Thymus (tissue), 14 donors: ENCODE measurements at places on chromosomes 3 and 15. TPM values are rescaled to one million over a fixed set of nuclear protein-coding genes. Genes with fewer than 3 reads are reported as not detected.

GRCh38 chr3:12868039-12869034, 27.0 kb upstream of the RPL32 start:
- no peaks in the 10 kb centered on the region for H3K36me3 ChIP-seq
- H3K27me3 ChIP-seq = peaks cover 15% of the 10 kb centered on the region
- no peak overlapping the region for H3K27ac ChIP-seq
- H3K4me3 ChIP-seq = no peak overlapping the region
- H3K4me1 ChIP-seq = peaks cover 5% of the 10 kb centered on the region

GRCh38 chr15:38810686-38811085, 246.1 kb upstream of the RASGRP1 start:
- no peak for DNase-seq
- no peak overlapping the region for H3K4me3 ChIP-seq
- H3K27me3 ChIP-seq = no peaks in the 10 kb centered on the region
- H3K36me3 ChIP-seq = no peaks in the 10 kb centered on the region

GRCh38 chr3:117691526-117691925, 981.9 kb downstream of the TUSC7 start:
- no peak overlapping the region for H3K4me3 ChIP-seq
- no peaks in the 10 kb centered on the region for H3K36me3 ChIP-seq
- H3K4me1 ChIP-seq = no peaks in the 10 kb centered on the region
- no peaks in the 10 kb centered on the region for H3K27me3 ChIP-seq
- no peak for DNase-seq

The SH2D7 gene
- total RNA-seq = 0.05 TPM

- no peak overlapping the region for H3K27ac ChIP-seq
- no peak for DNase-seq
- no peaks in the 10 kb centered on the region for H3K4me1 ChIP-seq
- no peak overlapping the region for H3K4me3 ChIP-seq
Observed at GRCh38 chr15:44802336-44802735, 66.0 kb downstream of the TRIM69 start.

The FBXO40 gene
- total RNA-seq = under 0.01 TPM

The SLC9C1 gene
- 0.94 TPM for total RNA-seq

DNA sequence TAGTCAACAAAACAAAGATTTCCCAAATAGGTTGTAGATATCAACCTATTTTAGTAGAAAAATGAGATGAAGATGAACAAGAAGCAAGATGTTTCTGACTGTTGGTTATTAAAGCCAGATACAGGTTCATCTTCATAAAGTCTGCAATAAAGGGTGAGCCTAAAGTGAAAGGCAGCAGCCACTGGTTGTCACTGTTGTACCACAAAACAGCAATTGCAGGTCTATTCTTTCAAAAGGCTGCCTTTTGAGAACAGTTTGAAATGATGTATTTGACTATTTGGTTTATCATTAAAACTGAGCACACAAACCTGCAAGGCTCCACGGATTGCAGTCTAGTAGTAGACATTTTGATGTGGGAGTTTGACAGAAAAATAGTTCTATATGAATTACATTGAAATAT, 543.4 kb downstream of the GBE1 start:
- no peaks in the 10 kb centered on the region for H3K27me3 ChIP-seq
- no peak overlapping the region for H3K27ac ChIP-seq
- no peak overlapping the region for H3K4me3 ChIP-seq
- H3K4me1 ChIP-seq = no peaks in the 10 kb centered on the region
- H3K36me3 ChIP-seq = no peaks in the 10 kb centered on the region
- no peak for DNase-seq

- no peaks in the 10 kb centered on the region for H3K27me3 ChIP-seq
- H3K4me1 ChIP-seq = no peaks in the 10 kb centered on the region
- no peak for DNase-seq
- no peak overlapping the region for H3K4me3 ChIP-seq
- no peaks in the 10 kb centered on the region for H3K36me3 ChIP-seq
Observed at GRCh38 chr3:104785947-104786346, 580.8 kb upstream of the ALCAM start.

The IL17RC gene
- 5.7 TPM for total RNA-seq

- peaks cover 20% of the 10 kb centered on the region for H3K4me1 ChIP-seq
- no peaks in the 10 kb centered on the region for H3K36me3 ChIP-seq
- DNase-seq = no peak
Observed at GRCh38 chr3:122269045-122269444, 56.0 kb upstream of the CSTA start.

- no peaks in the 10 kb centered on the region for H3K36me3 ChIP-seq
- no peak overlapping the region for H3K4me3 ChIP-seq
- DNase-seq = no peak
- H3K4me1 ChIP-seq = no peaks in the 10 kb centered on the region
Observed at GRCh38 chr3:117144853-117145252, 435.3 kb downstream of the TUSC7 start.

- peaks cover 21% of the 10 kb centered on the region for H3K4me1 ChIP-seq
- H3K27me3 ChIP-seq = peaks cover 6% of the 10 kb centered on the region
- no peak within 1 kb of the TSS for H3K27ac ChIP-seq
- peak; percentile 59 for DNase-seq
Observed at GRCh38 chr3:136818769-136819391, at the start of gene SLC35G2. Gene SLC35G2, plus strand, starts transcription at chr3:136819126. Its CDS starts 35,335 bp downstream, at chr3:136854461.

DNA sequence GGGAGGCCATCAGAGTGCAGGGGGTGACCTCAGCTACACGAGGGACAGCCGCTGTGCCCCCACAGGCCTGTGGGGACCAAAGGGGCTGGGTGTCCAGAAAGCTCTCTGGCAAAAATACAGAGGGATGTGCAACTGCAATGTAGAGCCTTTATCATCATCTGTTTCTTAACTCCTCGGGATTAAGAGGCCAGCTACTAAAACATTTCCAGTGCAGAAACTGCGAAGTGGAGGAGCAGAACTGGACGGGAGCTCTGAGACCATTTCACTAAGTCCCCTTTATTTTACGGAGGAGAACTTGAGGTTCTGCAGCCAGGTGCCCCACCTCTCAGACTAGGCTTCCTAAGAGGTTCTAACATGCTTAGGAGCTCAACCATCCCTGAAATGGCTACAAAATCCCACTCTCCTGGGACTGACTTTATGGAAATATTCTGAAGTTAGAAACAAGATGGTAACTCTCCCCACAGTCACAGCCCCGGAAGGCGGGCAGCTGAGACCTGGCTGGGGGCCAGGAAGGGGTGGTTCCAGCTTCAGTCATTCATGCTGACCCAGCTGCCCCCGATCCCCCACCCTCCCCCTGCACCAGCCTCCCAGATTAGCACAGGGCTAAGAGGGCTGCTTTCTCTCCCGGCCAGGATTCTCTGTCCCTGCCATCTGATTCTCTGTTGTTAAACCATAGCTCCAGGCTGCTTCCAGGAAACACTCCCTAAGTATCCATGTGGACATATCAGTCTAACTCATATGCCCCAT, 40.3 kb downstream of the UMPS start:
- no peak overlapping the region for H3K4me3 ChIP-seq
- no peaks in the 10 kb centered on the region for H3K36me3 ChIP-seq
- DNase-seq = no peak
- no peak overlapping the region for H3K27ac ChIP-seq
- no peaks in the 10 kb centered on the region for H3K4me1 ChIP-seq
- peaks cover 16% of the 10 kb centered on the region for H3K27me3 ChIP-seq

The PSTPIP1 gene
- 16.0 TPM for total RNA-seq

The PIGZ gene
- total RNA-seq = 2.0 TPM

DNA sequence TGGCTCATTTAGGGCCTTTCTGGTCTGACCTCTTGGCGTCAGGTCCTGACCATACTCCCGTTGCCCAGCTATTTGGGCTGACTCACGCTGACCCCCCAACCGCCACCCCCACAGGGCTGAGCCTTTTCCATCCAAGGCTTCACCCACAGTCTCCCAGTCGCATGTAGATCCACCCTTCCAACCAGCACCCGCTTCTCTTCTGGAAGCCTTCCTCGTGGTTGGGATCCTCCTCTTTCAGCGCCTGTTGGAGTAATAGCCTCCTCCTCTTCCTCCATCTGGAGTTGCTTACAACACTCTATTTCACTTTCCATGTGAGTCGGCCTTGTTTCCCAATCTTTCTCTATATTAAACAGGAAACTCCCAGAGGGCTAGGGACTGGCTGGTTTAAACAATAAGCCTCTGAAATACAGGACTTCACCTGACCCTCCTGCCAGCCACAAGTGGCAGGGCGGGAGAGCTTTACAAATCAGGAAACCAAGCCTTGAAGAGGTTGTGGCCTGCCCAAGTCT, 2.1 kb upstream of the ALAS1 start:
- peaks cover 8% of the 10 kb centered on the region for H3K4me1 ChIP-seq
- DNase-seq = no peak
- no peak overlapping the region for H3K4me3 ChIP-seq
- no peaks in the 10 kb centered on the region for H3K27me3 ChIP-seq
- H3K36me3 ChIP-seq = peaks cover 15% of the 10 kb centered on the region
- peak overlapping the region; percentile 8 for H3K27ac ChIP-seq

GRCh38 chr3:110925798-110926197, 145.8 kb upstream of the NECTIN3 start:
- H3K4me1 ChIP-seq = no peaks in the 10 kb centered on the region
- H3K27ac ChIP-seq = no peak overlapping the region

DNA sequence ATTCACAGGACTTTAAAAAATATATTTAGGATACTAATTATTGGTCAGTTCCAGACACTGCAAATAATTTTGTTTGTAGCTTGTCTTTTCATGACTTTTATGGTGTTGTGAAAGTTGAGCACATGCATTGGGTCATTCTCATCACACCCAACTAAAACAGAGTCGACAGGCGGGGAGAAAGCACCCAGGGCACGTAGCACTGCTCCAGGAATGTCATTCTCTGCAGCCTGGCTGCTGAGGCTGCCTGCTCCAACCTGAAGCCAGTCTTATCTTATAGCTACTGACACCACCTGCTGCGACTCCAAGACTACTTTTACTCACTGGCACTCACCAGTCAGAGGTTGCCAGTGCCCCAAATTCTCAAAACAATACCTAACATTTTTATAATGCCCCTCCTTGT, 56.9 kb downstream of the ACAD9 start:
- no peak overlapping the region for H3K4me3 ChIP-seq
- H3K4me1 ChIP-seq = no peaks in the 10 kb centered on the region
- peaks cover 6% of the 10 kb centered on the region for H3K36me3 ChIP-seq
- no peaks in the 10 kb centered on the region for H3K27me3 ChIP-seq

The CCR2 gene
- 7.3 TPM for total RNA-seq

The MOBP gene
- 0.05 TPM for total RNA-seq

- H3K4me3 ChIP-seq = no peak overlapping the region
- H3K27ac ChIP-seq = no peak overlapping the region
- no peak for DNase-seq
- no peaks in the 10 kb centered on the region for H3K27me3 ChIP-seq
Observed at GRCh38 chr3:16432714-16433113, 80.8 kb downstream of the RFTN1 start.

- H3K36me3 ChIP-seq = no peaks in the 10 kb centered on the region
- H3K4me3 ChIP-seq = no peak overlapping the region
- H3K27ac ChIP-seq = no peak overlapping the region
- H3K27me3 ChIP-seq = no peaks in the 10 kb centered on the region
- no peak for DNase-seq
Observed at GRCh38 chr3:113057117-113057516, 66.3 kb downstream of the GTPBP8 start.

GRCh38 chr15:94576889-94577533, 345.6 kb downstream of the MCTP2 start:
- H3K27ac ChIP-seq = no peak overlapping the region
- no peaks in the 10 kb centered on the region for H3K4me1 ChIP-seq
- H3K27me3 ChIP-seq = peaks cover 10% of the 10 kb centered on the region
- H3K36me3 ChIP-seq = no peaks in the 10 kb centered on the region

DNA sequence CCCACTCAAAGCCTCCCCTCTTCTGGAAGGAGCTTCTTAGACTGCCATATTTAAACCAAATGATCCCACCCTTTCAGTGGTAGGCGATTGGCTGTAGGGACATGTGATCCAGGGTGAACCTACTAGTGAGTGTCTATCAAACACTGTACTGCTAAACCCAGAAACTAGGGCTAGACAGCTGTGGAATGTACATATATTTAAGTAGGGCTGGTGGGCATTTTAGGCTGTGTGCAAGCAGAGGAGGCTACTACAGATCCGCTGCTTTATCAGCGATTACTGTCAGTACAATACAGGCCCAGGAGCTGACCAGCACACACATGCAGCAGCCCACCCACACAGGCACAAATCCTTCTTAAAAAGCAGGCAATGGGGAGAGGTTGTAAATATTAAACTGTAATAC, 15.4 kb upstream of the LARP6 start:
- DNase-seq = no peak
- H3K36me3 ChIP-seq = no peaks in the 10 kb centered on the region
- no peaks in the 10 kb centered on the region for H3K27me3 ChIP-seq
- no peak overlapping the region for H3K4me3 ChIP-seq

GRCh38 chr15:60362321-60363086, 35.3 kb downstream of the ANXA2 start:
- DNase-seq = no peak
- H3K27me3 ChIP-seq = no peaks in the 10 kb centered on the region
- H3K4me3 ChIP-seq = no peak overlapping the region

GRCh38 chr3:8301977-8302735, 199.5 kb upstream of the LMCD1 start:
- H3K36me3 ChIP-seq = no peaks in the 10 kb centered on the region
- H3K4me3 ChIP-seq = no peak overlapping the region
- DNase-seq = peak; percentile 65
- H3K27me3 ChIP-seq = no peaks in the 10 kb centered on the region

The PLA2G4D gene
- total RNA-seq = 0.28 TPM

GRCh38 chr15:48541341-48542278, 103.9 kb downstream of the FBN1 start:
- no peaks in the 10 kb centered on the region for H3K4me1 ChIP-seq
- no peak overlapping the region for H3K27ac ChIP-seq
- H3K27me3 ChIP-seq = no peaks in the 10 kb centered on the region
- no peak overlapping the region for H3K4me3 ChIP-seq

The CNTN4 gene
- total RNA-seq = 9.9 TPM

GRCh38 chr3:33636125-33636850, 81.8 kb downstream of the CLASP2 start:
- H3K27ac ChIP-seq = no peak overlapping the region
- H3K4me3 ChIP-seq = no peak overlapping the region
- no peak for DNase-seq
- no peaks in the 10 kb centered on the region for H3K27me3 ChIP-seq
- H3K36me3 ChIP-seq = peaks cover 3% of the 10 kb centered on the region
- no peaks in the 10 kb centered on the region for H3K4me1 ChIP-seq

GRCh38 chr3:152196782-152197181, 71.9 kb upstream of the MBNL1 start:
- no peak for DNase-seq
- no peaks in the 10 kb centered on the region for H3K36me3 ChIP-seq
- no peak overlapping the region for H3K4me3 ChIP-seq
- peaks cover 10% of the 10 kb centered on the region for H3K4me1 ChIP-seq
- H3K27ac ChIP-seq = no peak overlapping the region
- H3K27me3 ChIP-seq = no peaks in the 10 kb centered on the region

GRCh38 chr15:32918547-32918946, 200.7 kb downstream of the GREM1 start:
- H3K4me1 ChIP-seq = no peaks in the 10 kb centered on the region
- no peaks in the 10 kb centered on the region for H3K36me3 ChIP-seq
- no peak overlapping the region for H3K27ac ChIP-seq
- no peak for DNase-seq

DNA sequence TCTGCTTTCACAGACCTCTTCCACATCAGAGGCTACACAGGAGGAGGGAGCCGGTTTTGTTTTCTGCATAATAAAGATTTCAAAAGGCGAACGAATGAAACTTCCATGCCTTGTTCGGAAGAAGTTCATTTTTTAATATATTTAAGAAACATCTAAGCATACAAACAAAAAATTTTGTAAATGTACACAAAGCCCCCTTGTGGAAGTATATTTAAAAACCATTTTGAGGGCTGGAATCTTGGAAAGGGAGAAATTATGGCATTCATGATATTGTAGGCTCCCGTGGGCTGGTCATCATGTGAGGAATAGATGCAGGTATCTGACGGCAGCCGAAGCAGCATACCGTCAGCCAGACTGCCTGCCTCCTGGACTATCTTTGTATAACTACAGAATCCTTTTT, 90.4 kb downstream of the MECOM start:
- H3K36me3 ChIP-seq = no peaks in the 10 kb centered on the region
- no peaks in the 10 kb centered on the region for H3K4me1 ChIP-seq
- H3K27ac ChIP-seq = no peak overlapping the region

GRCh38 chr15:33710748-33711147, 257.5 kb upstream of the CHRM5 start:
- no peaks in the 10 kb centered on the region for H3K36me3 ChIP-seq
- H3K27me3 ChIP-seq = no peaks in the 10 kb centered on the region
- no peaks in the 10 kb centered on the region for H3K4me1 ChIP-seq
